Activated CD8-positive, alpha-beta memory T cell treated with anti-CD3 and anti-CD28 coated beads for 1 hour (primary cell): ENCODE measurements at places on chromosomes 4 and X.

- no peak for DNase-seq
Observed at GRCh38 chr4:48967101-48967500, 19.0 kb upstream of the CWH43 start.

GRCh38 chr4:137700751-137701150 lies 168.5 kb upstream of the PCDH18 start:
- DNase-seq: no peak

DNA sequence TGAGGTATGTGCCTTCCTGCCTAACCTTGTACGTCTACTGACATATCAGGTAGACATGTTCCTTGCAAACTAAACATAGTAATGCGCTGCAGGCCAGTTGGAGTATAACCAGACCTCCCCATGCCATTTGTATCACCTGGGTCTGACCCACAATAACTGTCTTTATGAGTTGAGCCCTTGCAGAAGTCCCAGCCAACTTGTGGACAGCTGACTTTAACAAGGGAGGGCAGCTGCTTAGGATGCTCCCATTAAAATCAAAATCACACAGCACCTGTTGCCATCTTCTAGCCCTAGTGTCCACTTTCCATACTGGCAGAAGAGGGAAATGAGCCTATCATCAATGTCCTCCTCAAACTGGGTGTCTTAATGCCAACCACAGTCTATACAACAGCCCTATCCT lies 41.6 kb downstream of the KANTR start:
- no peak for DNase-seq

DNA sequence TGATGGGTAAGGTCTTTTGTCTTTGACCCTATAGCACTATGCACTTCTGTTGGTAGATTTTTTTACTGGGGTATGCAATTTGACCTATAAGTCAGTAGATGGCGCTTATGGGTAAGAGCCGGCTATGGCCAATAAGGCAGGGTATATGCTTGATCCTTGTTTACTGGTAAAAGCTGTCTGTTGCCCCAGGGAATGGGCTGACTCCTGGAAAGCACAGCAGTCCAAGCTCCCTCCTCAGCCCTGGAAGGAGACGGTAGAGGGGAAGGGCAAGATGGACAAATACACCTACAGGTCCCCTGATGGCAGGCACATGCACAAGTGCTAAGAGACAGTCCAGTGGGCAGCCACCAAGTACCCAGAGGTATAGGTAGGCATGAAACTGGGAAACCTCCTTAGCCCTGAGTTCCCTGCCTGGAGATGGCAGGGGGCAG lies 63.7 kb downstream of the ADAMTS3 start:
- no peak for DNase-seq

GRCh38 chrX:18297251-18297650 lies 57.2 kb downstream of the SCML2 start:
- no peak for DNase-seq

DNA sequence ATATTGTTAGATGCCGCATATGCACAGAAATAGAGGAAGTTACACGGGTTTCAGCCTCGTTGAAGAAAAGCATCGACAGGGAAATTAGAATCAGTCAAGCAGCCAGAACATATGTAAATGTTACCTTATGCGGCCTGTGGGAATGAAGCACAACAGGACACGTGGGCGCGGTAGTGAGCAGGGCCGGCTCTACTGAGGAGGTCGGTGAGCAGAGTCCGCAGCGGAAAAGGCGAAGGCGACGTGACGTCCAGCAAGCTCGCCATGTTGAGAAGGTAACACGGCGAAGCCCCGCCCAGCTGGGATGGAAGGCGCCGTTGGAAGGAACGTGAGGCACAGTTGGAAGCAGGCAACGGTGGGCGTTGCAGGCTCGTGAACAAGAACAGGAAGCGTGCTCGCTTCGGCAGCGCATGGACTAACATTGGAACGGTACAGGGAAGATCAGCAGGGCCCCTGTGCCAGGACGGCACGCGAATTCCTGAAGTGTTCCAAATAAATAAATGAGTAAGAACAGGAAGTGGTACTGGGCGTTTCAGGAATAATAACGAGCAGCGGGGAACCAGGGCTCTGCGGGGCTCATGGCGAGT lies 54.6 kb downstream of the MTNR1A start:
- no peak for DNase-seq

GRCh38 chrX:153406903-153407302 lies 4.4 kb upstream of the ZFP92 start:
- no peak for DNase-seq

DNA sequence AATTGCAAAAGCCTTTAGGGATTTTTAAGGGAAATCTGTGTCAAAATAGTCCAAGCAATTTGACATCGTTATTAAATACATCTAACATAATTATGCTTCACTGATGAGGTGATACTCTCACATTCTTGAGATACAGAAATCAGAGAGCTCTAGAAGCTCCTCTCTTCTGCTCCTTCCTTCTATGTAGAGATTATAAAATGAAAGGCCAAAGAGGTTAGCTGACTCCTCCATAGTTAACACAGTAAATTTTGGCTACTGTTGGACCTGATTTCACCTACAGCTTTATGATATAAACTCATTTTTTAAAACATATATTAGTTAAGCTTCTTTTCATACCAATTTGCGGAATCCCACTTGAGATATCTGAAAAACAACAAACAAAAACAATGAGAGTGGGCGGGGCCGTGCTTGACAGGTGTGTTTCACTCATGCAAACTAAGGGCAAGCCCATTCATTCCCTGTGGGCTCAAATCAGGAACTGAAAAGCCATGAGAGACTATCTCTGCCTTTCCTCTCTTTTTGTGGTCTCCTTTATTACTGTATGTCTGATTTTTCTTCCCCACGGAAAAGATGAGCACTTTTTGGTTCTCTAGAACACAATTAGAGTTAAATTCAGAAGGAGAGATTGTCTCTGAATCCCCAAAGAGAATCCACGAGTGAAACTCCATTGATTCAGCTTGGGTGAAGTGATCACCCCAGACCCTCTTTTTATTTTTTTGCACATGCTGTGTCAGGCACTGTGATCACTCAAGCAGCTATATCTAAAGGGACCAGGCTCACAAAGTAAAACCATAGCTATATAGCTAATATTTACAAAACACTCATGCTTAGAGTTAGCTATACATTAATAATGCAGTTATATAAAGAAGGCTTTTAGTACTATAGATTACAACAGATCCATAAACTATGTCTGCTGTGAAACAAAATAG lies 566.3 kb downstream of the IL15 start:
- no peak for DNase-seq

- no peak for DNase-seq
Observed at GRCh38 chr4:81424816-81425755, 46.6 kb downstream of the RASGEF1B start.

DNA sequence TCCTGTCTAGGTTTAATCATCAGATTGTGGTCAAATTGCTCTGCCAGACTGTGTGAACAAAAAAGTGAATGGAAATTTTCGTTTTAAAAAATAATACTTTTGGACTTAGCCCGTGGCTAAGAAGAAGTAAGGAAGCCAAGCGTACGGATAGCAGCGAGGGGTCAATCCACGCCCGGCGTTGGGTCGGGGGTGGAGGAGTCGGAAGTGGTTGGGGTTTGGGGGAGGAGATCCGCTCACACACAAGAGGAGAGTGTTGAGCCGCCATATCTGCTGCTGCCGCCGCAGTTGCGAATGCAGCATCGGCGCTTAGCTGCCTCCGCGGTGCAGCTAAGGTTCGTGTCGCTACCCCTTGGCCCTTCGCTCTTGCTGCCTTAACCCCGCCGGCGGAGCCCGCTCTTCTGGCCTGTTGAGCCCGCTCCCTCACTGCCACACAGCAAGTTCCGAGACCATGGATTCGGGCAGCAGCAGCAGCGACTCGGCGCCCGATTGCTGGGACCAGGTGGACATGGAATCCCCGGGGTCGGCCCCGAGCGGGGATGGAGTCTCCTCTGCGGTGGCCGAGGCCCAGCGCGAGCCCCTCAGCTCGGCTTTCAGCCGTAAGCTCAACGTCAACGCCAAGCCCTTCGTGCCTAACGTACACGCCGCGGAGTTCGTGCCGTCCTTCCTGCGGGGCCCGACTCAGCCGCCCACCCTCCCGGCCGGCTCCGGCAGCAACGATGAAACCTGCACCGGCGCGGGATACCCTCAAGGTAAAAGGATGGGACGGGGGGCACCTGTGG lies at the start of gene GSPT2:
GSPT2 (plus strand) TSS at position 264 of the 779 bp plus-strand sequence; CDS start at position 449, 185 bp downstream.
- DNase-seq: peak; percentile 25

GRCh38 chr4:2288051-2288541 lies 26.2 kb upstream of the MXD4 start:
- DNase-seq: no peak

GRCh38 chrX:52865343-52865998 lies 2.4 kb downstream of the XAGE3 start:
- no peak for DNase-seq

DNA sequence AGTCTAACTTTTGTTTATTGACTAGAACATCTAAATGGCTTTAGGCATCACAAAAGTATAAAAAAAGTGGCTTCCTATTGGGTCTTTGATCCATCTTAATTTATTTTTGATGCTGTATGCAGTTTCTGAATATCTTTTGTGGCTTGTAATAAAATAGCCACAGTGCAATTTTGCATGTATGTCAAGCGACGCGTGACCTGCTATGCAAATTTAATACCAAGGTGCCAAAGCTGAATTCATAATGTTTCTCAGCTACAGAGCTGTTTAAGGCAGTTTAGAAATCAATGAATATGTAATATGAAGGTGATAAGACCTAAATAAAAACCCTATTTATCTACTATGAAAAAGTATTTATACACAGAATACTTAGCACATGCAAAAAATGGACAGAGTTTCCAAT lies 197.8 kb downstream of the AFF2 start:
- no peak for DNase-seq

DNA sequence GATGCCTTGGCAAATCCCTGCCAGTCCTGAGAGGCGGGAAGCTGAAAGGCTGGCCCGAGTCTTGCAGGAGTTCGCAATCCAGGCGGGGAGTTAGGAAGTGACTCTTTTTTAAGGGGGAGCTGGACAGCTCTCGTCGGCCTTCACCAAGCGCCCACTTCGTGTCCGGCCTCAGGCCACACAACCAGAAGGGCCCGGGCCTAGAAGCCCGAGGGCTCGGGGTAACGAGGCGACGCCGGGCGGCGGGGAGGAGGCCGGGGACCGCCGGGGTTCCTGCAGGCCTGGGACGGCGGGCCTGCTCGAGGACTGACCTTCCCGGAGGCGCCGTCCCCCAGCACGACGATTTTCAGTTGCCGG lies 395 bp downstream of the RAB28 start:
- DNase-seq: no peak

- no peak for DNase-seq
Observed at GRCh38 chrX:97931586-97931985, 1047.9 kb downstream of the RPA4 start.
